Trophoblast cell (in vitro differentiated cells and primary cell): ENCODE measurements at places on chromosomes 3 and 15.
A peak's percentile ranks its signal among the peaks of the same experiment; 100 is the strongest.

- no peaks in the 10 kb centered on the region for H3K36me3 ChIP-seq
- no peak for DNase-seq
- H3K27me3 ChIP-seq: no peaks in the 10 kb centered on the region
- H3K4me3 ChIP-seq: no peak overlapping the region
- no peak overlapping the region for H3K27ac ChIP-seq
- no peaks in the 10 kb centered on the region for H3K4me1 ChIP-seq
Observed at GRCh38 chr15:93656041-93656440, 567.0 kb upstream of the RGMA start.

GRCh38 chr15:93312891-93313486 lies 224.0 kb upstream of the RGMA start:
- DNase-seq: no peak
- no peak overlapping the region for H3K27ac ChIP-seq
- H3K4me3 ChIP-seq: no peak overlapping the region
- H3K27me3 ChIP-seq: no peaks in the 10 kb centered on the region

GRCh38 chr15:70092464-70093027 lies 5.2 kb downstream of the TLE3 start:
- peaks cover 12% of the 10 kb centered on the region for H3K36me3 ChIP-seq
- no peak overlapping the region for H3K4me3 ChIP-seq
- no peaks in the 10 kb centered on the region for H3K27me3 ChIP-seq
- peaks cover 19% of the 10 kb centered on the region for H3K4me1 ChIP-seq

DNA sequence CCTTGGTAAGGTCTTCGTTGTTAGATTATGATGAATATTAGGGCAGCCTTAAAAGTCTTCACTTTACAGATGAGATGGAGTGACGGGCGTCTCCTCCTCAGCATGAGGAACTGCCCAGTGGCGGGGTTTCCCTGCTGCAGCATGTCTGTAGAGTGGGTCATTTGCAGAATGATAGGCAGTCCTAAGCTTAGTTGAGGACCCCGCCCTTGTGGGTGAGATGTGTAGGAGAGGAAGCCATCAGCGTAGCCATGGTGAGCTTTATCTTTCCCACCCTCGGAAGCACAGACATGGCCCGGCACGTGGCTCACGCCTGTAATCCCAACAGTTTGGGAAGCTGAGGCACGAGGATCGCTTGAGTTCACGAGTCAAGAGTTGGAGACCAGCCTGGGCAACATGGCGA lies 877 bp downstream of the NIT2 start:
- no peaks in the 10 kb centered on the region for H3K27me3 ChIP-seq
- no peak overlapping the region for H3K27ac ChIP-seq
- DNase-seq: peak; percentile 21
- H3K4me1 ChIP-seq: peaks cover 6% of the 10 kb centered on the region
- peaks cover 5% of the 10 kb centered on the region for H3K36me3 ChIP-seq
- no peak overlapping the region for H3K4me3 ChIP-seq

DNA sequence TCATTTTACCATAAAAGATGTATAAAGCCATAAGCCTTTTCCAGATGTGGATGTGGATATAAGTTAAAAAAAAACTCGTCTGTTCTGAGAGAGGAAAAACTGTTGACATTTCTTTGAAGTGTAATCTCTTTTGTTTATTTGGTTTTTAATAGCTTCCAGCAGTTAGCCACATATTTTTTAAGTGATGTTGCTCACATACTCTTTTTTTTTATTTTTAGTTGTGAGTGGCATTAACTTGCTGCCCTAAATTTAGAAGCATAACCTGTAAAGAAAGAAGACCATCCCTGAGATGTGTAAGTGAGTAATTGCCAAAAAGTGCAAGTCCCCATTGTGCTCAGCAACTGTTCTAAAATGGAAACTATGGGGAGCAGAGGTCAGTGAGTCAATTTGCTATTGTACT lies 415.9 kb upstream of the MDFIC2 start:
- no peaks in the 10 kb centered on the region for H3K36me3 ChIP-seq
- DNase-seq: no peak
- H3K4me3 ChIP-seq: no peak overlapping the region
- H3K27me3 ChIP-seq: no peaks in the 10 kb centered on the region

- H3K4me1 ChIP-seq: no peaks in the 10 kb centered on the region
- no peaks in the 10 kb centered on the region for H3K36me3 ChIP-seq
- H3K27me3 ChIP-seq: no peaks in the 10 kb centered on the region
Observed at GRCh38 chr15:99951511-99951910, 218.3 kb upstream of the LYSMD4 start.

DNA sequence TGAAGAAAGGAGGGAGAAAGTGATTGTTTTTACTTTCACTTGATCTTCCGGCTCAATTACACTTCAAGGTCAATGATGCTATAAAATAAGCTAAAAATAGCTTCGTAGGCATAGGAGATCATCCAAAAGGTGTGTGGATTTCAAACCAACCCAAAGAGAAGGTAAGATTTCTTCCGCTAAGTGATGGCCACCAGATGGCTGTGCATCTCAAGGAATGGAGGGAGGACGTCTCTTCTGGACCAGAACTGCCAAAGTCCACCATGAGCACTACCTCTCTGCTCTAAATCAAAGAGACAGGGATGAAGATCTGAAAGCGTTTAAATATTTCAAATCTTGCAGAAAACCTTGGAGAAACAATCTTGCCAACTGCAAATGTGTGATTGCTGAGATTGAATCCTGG lies 199.1 kb upstream of the ZPLD1 start:
- no peak overlapping the region for H3K27ac ChIP-seq
- no peak overlapping the region for H3K4me3 ChIP-seq
- H3K27me3 ChIP-seq: no peaks in the 10 kb centered on the region
- no peaks in the 10 kb centered on the region for H3K4me1 ChIP-seq
- no peak for DNase-seq

DNA sequence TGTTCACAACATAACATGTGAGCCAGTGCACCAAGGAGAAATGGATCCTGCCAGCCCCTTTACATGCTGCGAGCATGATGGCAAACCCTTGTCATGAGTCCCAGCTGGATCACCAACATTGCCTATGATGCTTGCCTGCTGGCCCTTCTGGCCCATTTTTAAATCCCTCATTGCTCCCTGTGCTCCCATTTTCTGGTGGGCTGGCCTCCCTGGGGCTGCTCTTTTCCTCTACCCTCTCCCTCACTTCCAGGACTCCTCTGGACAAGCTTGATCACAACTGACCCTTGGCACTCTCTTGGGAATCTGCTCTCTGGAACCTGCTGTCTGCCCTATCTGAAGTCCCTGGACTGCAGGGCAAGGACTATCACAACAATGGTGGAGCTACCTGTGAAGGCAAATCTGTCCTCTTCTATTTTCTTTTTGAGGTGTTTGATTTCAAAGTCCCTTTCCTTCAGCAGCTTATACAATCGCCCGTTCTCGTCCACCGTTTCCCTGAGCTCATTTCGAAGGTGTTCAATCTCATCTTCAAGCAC lies 16.3 kb downstream of the CCDC13 start:
- H3K36me3 ChIP-seq: no peaks in the 10 kb centered on the region
- H3K27ac ChIP-seq: no peak overlapping the region
- DNase-seq: no peak
- no peaks in the 10 kb centered on the region for H3K4me1 ChIP-seq
- no peaks in the 10 kb centered on the region for H3K27me3 ChIP-seq

DNA sequence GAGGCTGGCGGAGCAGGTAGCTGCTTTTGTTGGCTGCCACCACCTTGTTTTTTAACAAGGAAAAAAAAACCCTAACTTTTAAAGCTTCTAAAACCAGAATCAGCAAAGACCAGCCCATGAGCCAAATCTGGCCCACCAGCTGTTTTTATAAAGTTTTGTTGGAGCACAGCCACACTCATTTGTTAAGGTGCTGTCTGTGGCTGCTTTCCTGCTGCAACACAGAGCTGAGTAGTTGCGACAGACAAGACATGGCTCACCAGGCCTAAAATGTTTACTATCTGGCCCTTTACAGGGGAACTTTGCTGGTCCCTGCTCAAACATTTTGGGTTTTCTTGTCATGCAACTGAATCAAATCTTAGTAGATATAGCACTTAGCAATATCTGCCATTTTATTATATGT lies 18.9 kb downstream of the EFCAB12 start:
- H3K4me3 ChIP-seq: no peak overlapping the region
- H3K4me1 ChIP-seq: no peaks in the 10 kb centered on the region
- H3K36me3 ChIP-seq: no peaks in the 10 kb centered on the region
- no peak overlapping the region for H3K27ac ChIP-seq
- DNase-seq: no peak

DNA sequence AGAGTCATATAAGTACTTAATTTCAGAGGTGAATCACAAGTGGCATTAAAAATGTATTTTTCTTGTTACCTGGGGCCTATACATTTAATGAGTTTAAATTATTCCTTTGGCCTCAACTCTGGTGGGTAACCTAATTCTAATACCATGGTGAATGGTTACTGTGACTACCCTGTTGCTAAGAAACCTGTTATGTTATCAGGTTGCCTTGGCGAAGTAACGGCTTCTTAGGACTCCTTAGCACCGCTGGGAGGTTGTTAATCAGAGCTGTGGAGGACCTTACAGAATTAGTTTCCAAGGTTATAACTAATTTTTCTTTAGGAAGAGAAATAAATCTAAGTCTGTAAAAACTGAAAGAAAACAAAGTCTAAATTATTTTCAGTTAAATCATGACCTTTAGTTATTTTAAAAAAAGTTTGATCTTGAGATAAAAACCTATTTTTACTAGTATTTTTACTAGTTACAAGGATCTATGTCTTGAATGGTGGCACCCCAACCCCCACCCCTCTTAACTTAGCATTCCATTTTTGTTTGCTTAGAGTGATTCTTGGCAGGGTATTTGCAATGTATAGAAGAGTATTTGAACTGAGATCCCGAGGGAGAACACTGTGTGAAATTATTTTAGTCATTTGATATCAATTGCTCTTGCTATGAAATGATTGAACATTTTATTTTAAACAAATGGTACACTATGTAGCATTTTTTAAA lies 155.5 kb downstream of the FNDC3B start:
- no peaks in the 10 kb centered on the region for H3K4me1 ChIP-seq
- H3K27ac ChIP-seq: no peak overlapping the region
- H3K27me3 ChIP-seq: no peaks in the 10 kb centered on the region
- no peak overlapping the region for H3K4me3 ChIP-seq
- no peaks in the 10 kb centered on the region for H3K36me3 ChIP-seq

GRCh38 chr3:58874795-58875194 lies 175.0 kb downstream of the CFAP20DC start:
- no peak overlapping the region for H3K27ac ChIP-seq
- H3K4me1 ChIP-seq: no peaks in the 10 kb centered on the region
- H3K27me3 ChIP-seq: no peaks in the 10 kb centered on the region
- no peak overlapping the region for H3K4me3 ChIP-seq
- DNase-seq: no peak
- H3K36me3 ChIP-seq: no peaks in the 10 kb centered on the region

DNA sequence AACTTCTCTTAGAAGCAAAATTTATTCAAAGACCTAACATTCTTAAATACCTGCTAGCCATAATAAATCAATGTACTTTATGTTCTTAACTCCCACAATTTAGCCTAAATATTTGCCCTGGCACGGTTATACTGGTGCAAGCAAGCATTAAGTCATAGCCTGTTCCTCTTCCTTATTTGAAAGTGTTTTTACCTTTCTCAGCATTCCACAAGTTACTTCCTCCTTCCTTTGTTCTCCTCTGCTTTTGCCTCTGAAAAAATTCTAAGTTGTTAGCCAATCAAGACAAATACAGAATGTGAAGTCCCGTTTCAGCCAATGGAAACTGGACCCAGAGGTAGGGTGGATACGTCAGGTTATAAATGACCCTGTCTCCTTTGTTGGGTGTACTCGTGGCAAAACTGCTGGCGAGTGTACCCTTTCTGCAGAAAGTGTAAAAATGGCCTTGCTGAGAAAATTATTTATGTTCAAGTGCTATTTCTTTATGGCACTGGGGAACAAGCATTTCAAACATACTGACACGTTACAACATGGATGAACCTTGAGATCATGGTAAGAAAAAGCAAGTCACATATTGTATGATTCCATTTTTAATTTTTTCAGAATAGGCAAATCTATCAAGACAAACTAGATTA lies 3.1 kb upstream of the TATDN2 start:
- no peak for DNase-seq
- no peak overlapping the region for H3K27ac ChIP-seq
- peaks cover 2% of the 10 kb centered on the region for H3K36me3 ChIP-seq
- H3K4me1 ChIP-seq: peaks cover 8% of the 10 kb centered on the region
